GM18507 (cell line): ENCODE measurements at places on chromosomes 11 and 22.

DNA sequence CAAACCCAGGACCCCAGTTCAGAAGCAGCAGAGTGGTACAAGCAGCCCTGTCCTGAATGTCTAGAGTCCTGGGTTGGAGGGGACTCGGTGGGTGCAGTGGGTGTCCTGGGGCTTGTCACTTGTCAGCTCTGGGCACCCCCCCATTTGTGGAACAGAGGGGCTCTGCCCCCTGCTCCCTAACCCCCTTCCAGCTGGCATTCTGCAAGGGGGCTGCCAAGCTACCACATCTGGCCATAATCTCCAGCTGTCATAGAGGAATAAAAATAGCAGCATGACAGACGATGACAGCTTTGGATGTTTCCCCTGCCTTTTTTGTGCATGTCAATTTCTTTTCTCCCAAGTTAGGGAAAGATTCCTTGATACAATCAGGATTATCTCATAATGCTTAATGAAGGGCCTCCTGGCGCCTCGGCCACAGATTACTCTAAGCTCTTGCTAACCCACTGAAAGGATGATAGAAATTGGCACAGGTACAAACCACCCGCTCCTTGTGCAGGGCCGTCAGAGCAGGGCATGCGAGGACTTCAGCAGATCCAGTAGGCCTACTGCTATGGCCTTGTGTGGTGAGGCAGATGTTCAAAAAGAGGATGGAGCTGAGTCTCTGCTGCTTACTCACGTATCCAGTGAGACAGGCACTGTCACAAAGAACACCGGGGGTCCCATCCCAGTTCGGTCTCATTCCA lies 83.0 kb downstream of the ISX start:
- no peak for DNase-seq

GRCh38 chr11:12053606-12054361 lies 45.4 kb upstream of the DKK3 start:
- DNase-seq: no peak

- DNase-seq: no peak
These were observed 4.3 kb upstream of the LRP5 start for GRCh38 chr11:68308068-68308467.

- DNase-seq: peak; percentile 17
These were observed 9.9 kb downstream of the NARS2 start for GRCh38 chr11:78564490-78565467.

- no peak for DNase-seq
These were observed 9.7 kb downstream of the ADAMTS8 start for GRCh38 chr11:130418756-130419155.
